SJSA1 (cell line): ENCODE measurements at places on chromosomes 7 and 10.
A peak's percentile ranks its signal among the peaks of the same experiment; 100 is the strongest.

- DNase-seq, result no peak
These were observed 167.2 kb upstream of the AKR1E2 start for GRCh38 chr10:4658777-4659176.

- DNase-seq, result no peak
These were observed 631.9 kb downstream of the PARD3 start for GRCh38 chr10:34183016-34183796.

DNA sequence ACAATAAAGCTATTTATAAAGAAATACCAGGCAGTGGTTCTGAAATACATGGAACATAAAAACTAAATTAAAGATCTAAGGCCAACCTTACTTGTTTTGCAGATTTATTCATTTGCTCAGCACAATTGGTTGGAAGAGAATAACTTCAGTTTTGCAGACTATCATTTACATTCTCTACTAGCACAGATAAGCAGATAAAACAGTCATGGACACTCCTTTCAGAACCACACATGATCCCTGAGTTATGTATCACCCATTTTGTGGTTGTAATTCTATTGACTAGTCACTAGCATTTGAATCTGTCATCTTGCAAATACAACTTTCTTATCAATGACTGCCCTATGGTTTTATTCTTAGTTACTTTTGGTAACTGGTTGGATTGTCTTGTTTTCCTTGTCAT is 45.1 kb downstream of the PRKAR2B start:
- DNase-seq, result no peak

DNA sequence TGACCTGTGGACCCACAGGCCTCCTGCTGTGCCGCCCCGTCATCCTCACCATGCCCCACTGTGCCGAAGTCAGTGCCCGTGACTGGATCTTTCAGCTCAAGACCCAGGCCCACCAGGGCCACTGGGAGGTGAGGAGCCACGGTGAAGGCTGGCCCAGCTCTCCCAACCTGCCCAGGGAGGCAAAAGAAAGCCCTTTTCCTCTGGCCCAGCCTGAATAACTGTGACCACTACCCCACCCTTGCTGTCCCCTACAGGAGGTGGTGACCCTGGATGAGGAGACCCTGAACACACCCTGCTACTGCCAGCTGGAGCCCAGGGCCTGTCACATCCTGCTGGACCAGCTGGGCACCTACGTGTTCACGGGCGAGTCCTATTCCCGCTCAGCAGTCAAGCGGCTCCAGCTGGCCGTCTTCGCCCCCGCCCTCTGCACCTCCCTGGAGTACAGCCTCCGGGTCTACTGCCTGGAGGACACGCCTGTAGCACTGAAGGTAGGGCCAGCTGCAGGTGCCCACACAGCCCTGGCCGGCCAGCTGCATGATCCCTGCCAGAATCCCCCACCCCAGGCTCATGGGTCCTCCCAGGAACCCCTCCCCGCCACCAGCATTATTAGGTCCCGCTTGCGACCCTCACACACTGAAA is 25.5 kb upstream of the SLC29A3 start:
- DNase-seq, result no peak

DNA sequence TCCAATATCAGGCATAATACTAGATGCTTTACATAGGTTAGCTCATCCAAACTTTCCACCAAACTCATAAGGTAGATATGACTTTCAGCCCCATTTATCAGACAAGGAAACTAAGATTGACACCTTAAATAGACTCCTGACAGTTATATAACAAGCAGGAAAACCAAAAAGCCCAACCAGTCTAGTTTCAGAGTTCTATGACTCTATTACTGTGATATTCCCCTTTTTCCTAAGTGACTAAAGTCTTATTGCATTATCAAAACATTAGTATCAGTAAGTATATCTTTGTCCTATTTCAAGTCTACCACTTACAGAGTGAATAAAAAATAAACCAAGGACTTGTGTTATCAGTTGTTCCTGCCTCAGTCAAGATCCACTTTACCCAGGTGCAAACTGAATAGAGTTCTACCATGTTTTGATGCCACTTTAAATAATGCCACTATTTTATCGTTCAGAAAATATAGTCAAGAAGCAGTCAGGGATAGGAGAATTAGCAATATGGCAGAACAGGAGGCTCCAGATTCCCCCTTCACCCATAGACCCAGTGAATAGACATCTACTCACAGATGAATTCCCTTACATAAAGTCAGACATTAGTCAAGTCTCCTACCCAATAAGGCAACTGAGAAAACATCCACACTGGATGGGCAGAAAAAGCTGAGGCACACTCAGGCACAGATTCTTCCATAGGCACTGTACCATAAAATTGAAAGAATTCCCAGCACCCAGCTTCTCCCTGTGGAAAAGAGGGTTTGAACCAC is 74.1 kb downstream of the CRPPA start:
- no peak for DNase-seq

- DNase-seq, result no peak
These were observed 36.9 kb downstream of the FRMPD2 start for GRCh38 chr10:48237259-48238250.

- no peak for DNase-seq
These were observed 72.7 kb downstream of the ELFN1 start for GRCh38 chr7:1742555-1743303.

DNA sequence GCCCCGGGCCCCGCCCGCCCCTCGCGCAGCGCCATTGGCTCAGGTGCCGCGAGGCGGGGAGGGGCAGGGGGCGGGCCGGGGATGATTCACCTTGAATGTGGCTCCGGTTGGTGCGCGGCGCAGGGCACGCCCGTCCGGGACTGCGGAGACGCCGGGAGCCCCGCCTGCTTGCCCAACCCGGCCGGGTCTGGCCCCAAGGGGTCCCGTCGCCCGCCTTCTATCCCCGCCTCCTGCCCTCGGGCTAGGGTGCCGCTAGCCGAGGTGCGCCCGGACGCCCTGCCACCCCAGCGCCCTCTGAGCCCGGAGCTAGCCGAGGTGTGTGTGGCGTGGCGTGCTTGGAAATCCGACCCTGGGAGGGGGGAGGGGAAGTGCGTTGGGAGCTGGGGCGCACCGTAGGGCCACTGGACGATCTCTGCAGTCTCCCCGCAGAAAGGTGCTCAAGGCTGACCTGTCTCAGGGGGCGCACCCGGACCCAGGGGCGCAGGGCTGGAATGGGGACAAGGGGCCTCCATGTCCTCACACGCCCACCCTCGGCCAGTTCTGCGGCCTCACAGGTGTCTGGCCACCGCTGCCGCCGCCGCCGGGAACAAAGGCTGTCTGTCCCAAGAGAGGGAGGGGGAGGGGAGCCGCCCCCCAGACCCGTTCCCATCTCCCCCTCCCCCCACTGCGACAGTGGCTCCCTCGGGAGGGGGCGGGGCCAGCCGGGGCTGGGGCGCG is 168.9 kb downstream of the NRF1 start:
- peak; percentile 51 for DNase-seq

DNA sequence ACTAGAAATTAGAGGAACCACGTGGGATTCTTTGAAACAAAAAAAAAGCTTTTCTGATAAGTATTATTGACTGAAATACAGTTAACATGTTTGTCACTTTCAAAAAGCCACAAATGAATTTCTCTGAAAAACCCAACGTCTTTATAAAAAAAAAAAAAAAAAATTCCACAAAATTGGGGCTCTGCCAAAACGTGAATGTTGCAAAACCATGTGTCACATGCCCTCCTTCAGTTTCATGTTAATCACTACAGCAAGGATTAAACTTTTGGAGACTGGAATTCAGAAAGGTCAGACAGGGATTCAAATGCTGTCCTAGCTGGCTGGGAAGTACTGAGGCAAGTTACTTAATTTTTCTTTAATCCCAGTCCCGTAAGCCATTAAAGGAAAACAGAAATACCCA is 278.0 kb upstream of the KLF14 start:
- DNase-seq, result peak; percentile 34

- DNase-seq, result no peak
These were observed 3.0 kb upstream of the GIMAP5 start for GRCh38 chr7:150734254-150734653.

DNA sequence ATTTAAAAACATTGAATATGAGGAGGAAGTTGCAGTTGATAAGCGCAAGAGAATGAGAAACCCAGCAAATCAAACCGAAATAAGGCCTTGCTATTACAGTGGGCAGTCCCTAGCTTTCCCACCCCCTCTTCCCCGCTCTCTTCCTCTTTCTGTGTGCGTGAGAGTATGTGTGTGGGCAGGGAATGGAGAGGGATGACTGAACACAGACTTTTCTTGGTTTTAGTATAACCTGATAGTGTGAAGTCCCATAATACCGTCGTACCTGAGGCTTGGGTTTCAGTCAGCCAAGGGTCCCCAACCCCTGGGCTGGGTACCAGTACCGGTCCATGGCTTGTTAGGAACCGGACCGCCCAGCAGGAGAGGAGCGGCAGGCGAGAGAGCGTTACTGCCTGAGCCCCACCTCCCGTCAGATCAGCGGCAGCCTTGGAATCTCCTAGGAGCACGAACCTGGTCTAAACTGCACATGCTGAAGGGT is 255.3 kb downstream of the CELF2 start:
- DNase-seq, result no peak

- peak; percentile 70 for DNase-seq
These were observed 52.6 kb upstream of the SMNDC1 start for GRCh38 chr10:110357252-110357780.

GRCh38 chr7:157650801-157651200 is 314.0 kb downstream of the DNAJB6 start:
- no peak for DNase-seq

- no peak for DNase-seq
These were observed 133.1 kb upstream of the LYZL2 start for GRCh38 chr10:30762620-30763019.

- DNase-seq, result no peak
These were observed 56.1 kb downstream of the PODXL start for GRCh38 chr7:131500357-131500756.

GRCh38 chr7:11082121-11082520 is 108.4 kb downstream of the PHF14 start:
- no peak for DNase-seq

- no peak for DNase-seq
These were observed 569.5 kb downstream of the SORCS3 start for GRCh38 chr10:105210546-105210945.

- DNase-seq, result no peak
These were observed 12.8 kb downstream of the LRRN3 start for GRCh38 chr7:111103678-111104274.

- no peak for DNase-seq
These were observed 88.1 kb upstream of the NRP1 start for GRCh38 chr10:33422471-33423153.

DNA sequence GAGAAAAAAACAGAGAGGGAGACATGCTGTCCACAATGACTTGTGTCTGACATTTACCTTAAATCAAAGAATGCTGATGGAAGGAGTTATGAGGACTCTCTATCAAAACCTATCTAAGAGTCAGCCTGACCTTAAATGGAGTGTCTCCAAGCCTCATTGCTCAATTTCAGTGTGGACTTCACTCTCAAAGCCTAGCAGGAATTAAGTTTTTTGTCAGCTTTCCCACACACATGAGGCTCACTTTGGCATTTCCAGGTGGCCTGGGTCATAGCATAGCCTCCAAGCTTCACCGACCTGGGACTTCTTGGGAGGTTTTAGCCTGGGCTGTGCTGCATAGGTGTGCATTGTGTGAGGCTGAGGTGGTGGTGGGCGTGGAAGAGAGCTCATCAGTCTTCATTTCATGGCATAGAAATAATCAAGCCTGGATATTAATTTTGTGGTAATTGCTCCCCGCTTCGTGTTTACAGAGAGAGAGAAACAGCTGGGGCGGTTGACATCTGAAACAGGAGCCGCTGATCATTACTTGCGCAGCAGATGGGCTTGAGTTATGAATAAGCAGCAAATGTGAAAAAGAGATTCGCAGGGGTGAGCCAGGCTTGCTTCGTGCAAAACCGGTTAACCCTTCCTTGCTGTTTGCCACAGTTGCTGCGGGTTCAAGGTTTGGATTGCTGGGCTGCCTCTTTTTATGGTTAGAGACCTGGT is 647.8 kb downstream of the INHBA start:
- DNase-seq, result no peak

- DNase-seq, result peak; percentile 74
These were observed 64.6 kb upstream of the STEAP1B start for GRCh38 chr7:22564511-22565045.

DNA sequence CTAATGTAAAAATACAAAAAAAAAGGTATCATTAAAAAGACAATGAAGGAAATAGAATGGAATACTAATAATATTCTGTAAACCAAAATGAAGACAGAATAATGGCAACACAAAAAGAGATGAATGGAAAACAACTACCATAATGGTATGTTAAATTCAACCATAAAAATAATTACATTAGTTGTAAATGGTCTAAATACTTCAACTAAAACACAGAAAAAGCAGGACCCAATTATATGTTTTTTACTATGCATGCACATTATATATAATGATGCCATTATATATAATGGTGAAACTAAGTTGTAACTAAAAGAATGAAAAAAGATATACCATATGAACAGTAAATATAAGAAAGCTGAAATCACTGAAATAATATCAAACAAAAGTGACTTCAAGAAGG is 76.5 kb downstream of the CUBN start:
- no peak for DNase-seq

GRCh38 chr7:152925412-152926147 is 166.0 kb downstream of the ACTR3B start:
- DNase-seq, result no peak

DNA sequence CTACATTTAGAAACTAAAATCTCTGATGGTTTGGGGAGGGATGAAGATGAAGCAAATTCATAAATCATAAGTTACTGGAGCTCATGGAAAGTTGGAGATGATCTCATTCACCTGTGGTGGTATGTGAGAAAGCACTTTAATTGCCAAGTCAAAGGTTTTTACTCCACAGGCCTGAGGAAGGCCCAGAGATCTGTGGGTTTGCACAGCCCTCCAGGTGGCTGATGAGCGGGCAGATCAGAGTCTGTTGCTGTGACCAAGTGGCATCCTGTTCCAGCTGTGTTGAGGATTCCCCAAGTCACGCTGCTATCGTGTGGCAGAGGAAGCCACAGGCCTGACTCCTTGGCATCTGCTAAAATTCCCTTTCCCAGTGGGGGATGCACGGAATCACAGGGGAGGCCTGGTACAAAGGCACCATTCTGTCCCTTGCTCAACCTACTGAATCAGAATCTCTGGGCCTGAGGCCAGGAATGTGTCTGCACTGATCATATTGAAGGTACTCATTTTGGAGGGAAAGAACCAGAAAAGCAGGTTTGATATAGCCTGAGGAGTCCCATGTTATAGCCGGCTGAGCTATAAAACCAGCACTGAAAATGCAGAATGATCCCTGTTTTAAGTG is 19.7 kb upstream of the DDC start:
- DNase-seq, result no peak

GRCh38 chr10:77671594-77672252 is 34.1 kb upstream of the KCNMA1 start:
- DNase-seq, result no peak

DNA sequence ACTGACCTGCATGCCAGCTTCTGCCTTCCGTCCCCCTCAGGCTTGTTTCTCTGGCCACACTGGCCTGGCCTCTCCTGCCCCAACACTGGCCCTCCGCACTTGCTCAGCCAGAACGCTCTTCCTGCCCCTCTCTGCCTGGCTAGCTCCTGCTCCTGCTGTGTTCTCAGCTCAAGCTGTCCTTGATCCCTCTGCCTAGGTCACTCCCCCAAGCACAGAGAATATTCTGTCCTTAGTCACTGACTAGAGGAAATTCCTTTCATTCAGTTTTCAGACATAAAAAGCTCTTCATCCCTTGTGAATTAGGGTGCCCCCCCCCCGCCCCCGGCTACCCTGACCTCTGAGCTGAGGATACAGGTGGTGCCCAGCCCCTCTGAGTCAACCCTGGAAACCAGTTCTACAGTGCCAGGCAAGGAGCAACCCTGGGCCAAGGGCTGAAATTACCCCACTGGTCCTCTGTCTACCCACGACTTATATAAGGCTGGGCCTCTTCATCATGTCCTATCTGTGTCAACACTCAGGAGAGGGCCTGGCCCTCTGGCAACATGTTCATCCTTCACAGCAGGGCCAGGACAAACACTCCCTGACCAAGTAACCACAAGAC is 6.6 kb upstream of the SGPL1 start:
- DNase-seq, result no peak

GRCh38 chr7:7529328-7529727 is 6.3 kb downstream of the COL28A1 start:
- no peak for DNase-seq
